ENCODE measurements at places on chromosomes 5 and 9. TPM values are rescaled to one million over a fixed set of nuclear protein-coding genes. Genes with fewer than 3 reads are reported as not detected.

GRCh38 chr5:174834081-174834480 is 109.7 kb downstream of the MSX2 start:
- no peak for DNase-seq

GRCh38 chr9:36036253-36036779 is 397 bp upstream of the RECK start:
- no peak for DNase-seq

GRCh38 chr5:123220621-123221146 is 131.6 kb downstream of the PRDM6 start:
- no peak for DNase-seq

ZNF189 gene
- 9.6 TPM for polyA plus RNA-seq

PCDHGA7 gene
- 0.84 TPM for polyA plus RNA-seq

SOWAHA gene
- 0.06 TPM for polyA plus RNA-seq

GRCh38 chr5:160903076-160903475 is 51.1 kb upstream of the ATP10B start:
- no peak for DNase-seq

QRFP gene
- polyA plus RNA-seq: not detected

GRCh38 chr9:2742214-2742613 is 24.9 kb downstream of the KCNV2 start:
- DNase-seq: no peak

DNA sequence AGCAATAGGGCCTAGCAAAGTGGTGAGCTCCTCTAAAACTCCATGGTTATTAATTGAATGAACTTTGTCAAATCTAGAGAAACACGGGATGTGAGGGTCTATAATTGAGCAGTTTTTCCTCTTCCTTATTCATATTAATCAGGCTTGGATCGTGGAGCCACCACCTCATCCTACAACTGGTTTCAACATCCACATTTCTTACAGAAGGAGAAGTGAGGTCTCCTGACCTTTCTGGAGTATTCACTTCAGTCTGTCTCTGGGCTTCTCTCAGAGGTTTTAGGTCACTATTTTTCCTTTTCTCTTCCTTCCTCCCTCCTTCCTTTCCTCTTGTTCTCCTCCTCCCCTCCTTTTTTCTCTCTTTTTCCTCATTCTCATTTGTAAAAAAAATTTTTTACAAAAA is 177.3 kb upstream of the ACTBL2 start:
- no peak for DNase-seq

GRCh38 chr5:82178378-82178777 is 99.8 kb downstream of the RPS23 start:
- DNase-seq: no peak

DNA sequence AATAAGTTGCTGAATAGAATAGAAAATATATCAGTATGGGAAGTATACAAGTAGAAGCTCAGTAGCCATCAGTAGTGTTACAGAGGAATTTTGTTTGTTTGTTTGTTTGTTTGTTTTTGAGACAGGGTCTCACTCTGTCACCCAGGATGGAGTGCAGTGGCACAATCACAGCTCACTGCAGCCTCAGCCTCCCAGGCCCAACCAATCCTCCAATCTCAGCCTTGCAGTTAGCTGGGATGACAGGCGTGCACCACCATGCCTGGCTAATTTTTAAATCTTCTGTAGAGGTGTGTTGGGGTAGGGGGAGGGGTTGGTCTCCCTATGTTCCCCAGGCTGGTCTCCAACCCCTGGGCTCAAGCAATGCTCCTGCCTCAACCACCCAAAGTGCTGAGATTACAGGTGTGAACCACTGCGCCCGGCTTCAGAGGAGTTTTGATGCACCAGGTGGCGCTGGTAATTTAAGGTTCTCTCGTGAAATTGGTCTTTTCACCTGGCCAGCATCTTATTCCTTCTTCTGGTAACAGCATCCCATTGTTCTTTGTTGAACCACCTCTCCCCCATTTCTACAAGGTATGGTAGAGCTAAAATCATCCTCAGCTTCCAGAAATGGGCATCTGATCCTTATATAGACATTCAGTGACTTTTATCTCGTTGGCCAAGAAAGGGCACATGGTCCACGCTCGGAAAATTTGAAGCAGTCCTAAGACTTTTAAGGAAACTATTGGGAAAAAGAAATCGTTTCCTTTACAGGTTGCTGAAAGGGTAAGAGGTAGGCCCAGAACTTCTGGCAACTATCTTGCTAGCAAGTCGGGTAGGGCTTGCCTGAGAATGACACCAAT is 157.1 kb downstream of the ARRDC3 start:
- DNase-seq: no peak

GRCh38 chr9:131426545-131426944 is 32.7 kb downstream of the PRRC2B start:
- no peak for DNase-seq

DNA sequence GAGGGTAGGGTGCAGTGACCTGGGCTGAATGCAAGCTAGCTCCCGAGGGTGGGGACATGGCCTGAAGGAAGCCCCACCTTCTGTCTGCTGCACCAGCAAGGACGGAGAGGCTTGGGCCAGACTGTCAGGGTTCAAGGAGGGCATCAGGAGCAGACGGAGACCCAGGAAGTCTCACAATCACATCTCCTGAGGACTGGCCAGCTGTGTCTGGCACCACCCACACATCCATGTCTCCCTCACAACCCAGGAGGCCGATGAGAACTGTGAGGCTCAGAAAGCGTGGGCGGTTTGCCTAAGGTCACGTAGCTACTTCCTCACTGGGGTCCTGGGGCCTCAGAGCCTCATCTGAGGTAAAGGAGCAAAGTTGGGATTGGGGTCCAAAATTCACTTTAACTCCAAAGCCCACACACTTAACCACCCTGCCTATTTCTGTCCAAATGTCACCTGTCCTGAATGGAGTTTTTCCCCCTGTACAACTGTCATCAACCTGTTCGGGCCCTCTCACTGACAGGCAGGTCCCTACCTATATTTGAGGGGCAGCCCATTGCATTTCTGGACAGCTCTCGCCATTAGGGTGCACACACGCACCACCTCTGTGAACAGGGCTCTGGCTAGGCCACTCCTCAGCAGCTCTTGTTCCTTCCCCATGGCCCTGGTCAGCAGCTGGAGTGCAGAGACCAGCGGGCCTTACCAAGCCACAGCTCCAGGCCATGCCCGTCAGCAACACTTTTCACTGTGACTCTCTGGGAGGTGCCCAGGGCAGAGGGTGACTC is 3.4 kb downstream of the IL13 start:
- DNase-seq: no peak

GRCh38 chr5:156936972-156937371 is 26.1 kb downstream of the TIMD4 start:
- no peak for DNase-seq

HCN1 gene
- polyA plus RNA-seq: not detected
